ENCODE measurements at places on chromosomes 6 and 20.

DNA sequence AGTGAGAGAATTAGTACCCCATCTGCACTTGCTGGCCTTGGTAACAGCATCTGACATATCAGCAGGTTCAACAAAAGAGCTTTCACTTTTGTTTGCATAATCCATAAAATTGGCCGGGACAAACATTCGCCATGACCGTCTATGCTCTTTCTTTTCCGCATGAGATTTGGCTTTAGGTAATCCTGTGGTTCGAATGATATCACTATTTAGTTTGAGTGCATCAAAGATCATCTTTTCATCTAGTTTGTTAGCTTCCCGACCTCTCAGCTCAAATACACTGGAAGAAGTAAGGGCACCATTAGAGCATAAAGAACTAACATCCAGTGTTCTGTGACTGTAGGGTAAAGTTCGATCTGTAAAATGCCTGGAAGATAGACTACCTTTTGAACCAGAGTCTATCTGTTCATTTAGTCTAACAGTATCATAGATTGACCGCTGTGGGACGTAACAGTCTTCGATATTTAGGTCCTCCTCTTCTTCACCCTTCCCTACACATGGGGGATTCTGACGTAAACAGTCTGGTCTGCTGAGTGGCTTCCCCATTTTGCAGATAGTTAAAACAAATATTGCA lies 101.6 kb downstream of the DST start:
- no peak for DNase-seq

DNA sequence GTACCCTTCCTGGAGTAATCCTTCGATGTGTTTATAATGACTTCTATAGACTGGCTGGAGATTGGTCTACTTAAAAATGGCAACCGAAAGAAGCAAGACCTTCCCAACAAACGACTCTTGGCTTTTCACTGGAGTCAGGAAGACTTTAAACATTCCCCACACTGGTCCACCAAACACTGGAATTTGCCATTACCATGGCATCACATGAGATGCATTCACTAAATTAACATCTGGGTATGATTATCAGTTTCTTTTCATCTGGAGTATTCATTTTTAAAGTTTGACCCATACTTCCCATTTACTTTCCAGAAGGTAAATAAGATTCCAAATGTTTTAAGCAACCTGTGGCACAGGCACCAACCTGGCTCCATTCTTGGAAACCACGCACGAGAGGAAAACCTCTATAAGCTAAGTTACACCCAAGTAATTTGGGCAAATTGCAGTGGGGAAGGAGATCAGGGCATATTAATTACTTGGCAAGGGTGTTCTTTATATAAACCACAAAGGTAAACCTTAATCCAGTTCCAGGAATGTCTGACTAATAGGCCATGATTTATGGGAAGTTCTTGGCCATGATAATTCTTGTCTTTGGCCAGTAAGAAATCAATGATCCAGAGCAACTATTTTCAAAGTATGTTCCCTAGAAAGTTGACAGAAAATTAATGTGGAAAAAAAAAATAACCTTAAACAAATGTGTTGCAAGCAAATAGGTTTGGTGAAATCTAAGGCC lies 190.0 kb upstream of the COL21A1 start:
- DNase-seq = no peak

DNA sequence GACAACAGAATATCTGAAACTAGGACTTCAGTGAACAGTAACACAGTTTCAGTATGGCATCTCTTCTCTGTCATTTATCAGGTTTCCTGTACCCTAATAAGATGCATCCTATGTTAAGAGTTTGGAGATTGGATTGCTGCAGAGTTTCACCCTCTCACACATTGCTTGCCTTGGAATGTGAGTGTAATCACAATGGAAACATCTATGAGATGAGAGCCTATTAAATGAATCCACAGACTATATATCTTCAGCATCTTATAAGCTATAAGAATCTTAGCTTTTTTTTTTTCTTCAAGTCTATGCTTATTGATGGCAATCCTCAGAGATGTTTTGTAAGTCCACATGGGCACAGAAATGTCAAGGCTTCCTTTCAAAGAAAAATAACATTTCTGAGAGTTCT lies 292.5 kb downstream of the PRKN start:
- no peak for DNase-seq

GRCh38 chr6:162184465-162184864 lies 543.1 kb downstream of the PRKN start:
- DNase-seq = no peak

DNA sequence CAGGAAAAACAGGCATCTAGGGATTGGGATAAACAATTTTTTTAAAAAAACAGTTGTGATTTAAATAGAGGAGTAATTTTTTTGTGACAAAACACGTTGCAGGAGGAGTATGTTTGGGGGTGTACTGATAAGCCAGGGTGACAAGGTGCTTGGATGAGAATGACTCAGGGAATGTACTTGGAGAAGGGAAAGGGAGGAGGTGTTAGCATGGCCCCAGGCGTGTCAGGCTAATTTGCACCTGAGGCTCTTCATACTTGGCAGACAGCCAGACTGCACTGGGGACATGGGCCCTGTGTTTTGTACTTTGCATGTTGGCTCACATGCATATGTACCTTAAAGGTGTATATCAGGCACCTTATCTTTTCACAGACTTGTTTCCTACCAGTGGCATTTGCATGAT lies 22.8 kb downstream of the PANK2 start:
- no peak for DNase-seq

DNA sequence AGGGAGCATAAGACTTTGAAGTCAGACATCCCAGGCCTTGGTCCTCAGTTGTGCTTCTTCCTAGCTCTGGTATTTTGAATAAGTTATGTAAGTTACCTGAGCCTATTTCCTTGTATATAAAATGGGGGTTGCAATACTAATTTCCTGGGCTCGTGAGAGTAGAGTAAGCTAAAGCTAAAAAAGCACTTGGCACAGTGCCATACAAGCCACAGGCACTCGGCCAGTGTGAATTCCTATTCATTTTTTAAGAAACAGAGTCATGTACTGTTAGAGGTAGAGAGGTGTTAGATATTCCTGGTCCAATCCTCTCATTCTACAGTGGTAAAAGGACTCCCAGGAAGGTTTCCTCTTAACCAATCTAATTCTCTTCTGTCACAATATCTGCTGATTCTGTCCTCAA lies 79.6 kb upstream of the EPB41L1 start:
- no peak for DNase-seq

GRCh38 chr20:57469418-57470211 lies 55.3 kb downstream of the CTCFL start:
- no peak for DNase-seq

DNA sequence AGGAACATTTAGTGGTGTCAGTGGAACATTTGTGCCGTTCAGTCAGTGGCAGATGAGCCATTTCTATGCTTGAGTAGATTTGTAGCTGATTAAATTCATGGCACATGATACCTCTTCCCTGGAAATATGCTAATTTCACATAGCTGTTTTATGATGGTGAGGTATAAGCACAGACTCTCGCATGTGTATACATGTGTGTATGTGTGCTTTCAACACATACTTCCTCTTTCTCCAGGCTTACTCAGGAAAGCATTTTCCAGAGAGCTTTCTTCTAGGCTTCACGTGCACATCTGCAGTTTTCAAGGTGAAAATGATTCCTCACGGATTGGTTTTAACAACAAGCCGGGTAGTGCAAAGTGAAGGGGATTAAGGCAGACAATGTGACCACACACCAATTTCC lies 396.5 kb downstream of the HDGFL1 start:
- no peak for DNase-seq

DNA sequence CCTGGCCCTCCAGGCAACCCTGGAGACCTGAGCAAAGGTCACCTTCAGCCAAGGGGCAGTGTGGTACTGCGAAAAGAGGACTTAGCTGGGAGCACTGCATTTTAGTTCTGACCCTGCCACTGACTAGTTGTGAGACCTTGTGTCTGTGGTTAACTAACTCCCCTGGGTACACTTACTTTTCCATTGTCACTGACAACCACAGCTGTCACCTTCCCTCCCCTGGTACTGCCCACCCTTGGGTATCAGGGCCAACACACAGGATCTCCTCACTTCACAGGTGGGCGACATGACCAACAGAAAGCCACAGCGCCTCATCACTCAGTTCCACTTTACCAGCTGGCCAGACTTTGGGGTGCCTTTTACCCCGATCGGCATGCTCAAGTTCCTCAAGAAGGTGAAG lies 21.6 kb upstream of the GNRH2 start:
- DNase-seq = no peak

DNA sequence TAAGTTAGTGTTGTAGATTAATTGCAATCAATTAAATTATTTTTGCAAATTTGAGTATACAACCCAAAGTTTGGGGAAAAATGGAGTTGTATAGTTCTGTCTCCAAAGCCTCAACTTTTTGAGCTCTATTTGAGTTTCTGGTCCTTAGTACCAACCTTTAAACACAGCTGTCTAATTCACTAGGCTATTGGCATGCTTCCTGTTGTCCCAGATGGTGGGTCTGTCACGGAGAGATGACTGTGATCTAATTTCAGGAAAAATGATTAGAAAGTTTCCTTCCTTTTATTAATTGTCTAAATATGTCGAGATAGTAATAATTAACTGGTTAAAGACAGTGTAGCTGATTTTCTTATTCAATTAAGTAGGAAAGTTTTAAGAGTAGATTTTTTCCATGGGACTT lies 109.6 kb downstream of the SCAF8 start:
- no peak for DNase-seq

DNA sequence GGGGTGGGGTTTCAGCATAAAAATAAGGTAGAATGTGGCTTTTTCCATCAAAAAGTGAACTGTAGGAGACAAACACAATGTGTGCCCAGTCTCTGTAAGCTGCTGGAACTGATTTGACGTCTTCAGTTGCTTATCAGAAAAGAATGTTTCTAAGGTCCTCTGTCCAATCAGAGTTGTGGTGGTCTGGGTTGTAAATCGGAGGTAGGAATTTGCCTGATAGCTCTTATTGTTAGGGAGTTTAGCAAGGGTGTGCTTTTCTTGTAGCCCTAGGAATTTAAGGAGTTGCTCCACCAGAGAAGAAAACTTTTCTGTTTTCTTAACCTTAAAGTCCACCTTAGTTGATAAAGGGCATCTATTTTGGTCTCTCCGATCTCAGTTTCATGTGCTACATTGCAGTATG lies 10.4 kb upstream of the SSTR4 start:
- DNase-seq = no peak

- DNase-seq = no peak
Observed at GRCh38 chr20:61939691-61940360, 125.9 kb downstream of the TAF4 start.

DNA sequence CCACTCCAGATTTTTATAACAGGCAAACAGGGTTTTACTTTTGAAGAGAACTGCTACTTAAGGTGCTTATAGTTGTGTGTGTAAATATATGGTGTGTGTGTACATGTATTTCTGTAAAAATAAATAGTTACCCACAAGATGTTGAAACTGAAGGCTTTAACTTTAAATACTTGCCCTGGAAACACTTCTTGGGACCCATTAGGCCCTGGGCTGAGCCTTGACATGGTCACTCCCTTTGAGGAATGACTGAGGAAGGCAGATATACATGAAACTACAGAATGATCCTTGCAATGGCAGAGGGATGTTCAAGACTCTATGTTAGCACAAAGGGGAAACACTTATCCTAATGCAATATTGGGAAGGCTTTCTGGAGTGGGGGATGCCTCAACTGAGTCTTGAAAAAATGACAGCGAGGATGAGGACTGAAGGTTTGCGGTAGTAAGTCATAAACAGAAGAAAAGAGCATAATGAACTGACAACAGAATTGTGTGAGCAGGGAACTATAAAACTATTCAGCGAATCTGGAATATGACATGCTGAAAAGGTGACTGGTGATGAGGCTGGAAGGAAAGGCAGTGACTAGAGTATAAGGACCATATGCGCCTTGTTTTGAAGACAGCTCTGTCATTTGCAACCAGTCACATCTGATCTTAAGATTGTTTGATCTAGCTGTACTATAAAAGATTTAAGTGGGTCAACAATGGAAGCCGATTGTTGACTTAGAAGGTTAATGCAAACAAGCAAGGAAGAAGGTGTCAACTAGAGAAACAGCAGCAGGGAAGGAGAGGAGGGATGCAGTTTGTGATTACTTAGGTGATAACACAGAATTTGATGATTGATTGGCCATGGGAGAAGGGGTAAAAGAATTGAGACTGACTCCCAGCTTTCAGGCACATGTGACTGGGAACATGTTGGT lies 64.4 kb upstream of the COL21A1 start:
- no peak for DNase-seq

- DNase-seq = no peak
Observed at GRCh38 chr6:62891065-62891647, 320.1 kb upstream of the FKBP1C start.

- no peak for DNase-seq
Observed at GRCh38 chr6:157143171-157143889, 180.0 kb downstream of the TMEM242 start.

GRCh38 chr20:17966432-17967310 lies 1.9 kb downstream of the SNX5 start:
- no peak for DNase-seq

- DNase-seq = no peak
Observed at GRCh38 chr6:139473231-139473701, 98.8 kb upstream of the CITED2 start.

GRCh38 chr20:33701629-33702450 lies 15.7 kb upstream of the E2F1 start:
- DNase-seq = no peak

DNA sequence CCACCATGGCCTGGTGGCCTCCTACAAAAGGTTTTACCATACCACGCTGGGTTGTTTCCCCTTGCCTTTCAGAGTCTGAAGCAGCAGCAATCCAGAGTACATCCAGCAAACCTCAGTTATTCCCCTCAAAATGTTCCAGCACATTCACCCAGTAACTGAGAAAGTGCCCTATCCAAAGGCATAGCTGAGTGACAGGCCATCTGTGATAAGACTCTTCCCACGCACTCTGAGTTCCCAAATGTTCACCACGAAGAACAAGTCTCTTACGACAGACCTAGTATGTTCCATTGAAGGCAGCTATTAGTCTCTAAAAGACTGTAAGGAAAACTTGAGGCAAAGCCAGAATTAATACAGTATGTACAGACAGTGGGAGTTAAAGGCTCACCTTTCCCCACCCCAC lies 31.6 kb upstream of the C20orf144 start:
- DNase-seq = no peak

DNA sequence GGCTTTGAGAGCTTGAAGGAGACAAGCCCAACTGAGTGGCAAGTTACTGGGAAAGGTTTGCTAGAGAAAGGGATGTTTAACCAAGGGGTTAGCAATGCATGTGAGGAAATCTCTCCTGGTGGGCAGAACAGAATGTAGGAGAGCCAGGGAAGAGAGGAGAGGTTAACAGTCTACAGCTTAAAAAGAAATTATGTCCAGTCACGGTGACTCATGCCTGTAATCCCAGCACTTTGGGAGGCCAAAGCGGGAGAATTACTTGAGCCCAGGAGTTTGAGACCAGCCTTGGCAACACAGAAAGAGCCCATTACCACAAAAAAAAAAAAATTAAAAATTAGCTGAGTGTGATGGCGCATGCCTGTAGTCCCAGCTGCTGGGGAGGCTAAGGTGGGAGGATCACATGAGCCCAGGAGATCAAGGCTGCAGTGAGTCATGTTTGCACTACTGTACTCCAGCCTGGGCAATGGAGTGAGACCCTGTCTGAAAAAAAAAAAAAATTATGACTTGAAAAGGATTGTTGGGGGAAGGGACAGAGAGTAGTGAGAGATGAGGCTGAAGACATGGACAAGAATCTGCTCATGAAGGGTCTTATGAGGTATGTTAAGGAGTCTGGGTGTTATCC lies 264.9 kb downstream of the TBC1D7 start:
- DNase-seq = no peak

GRCh38 chr6:157227202-157228166 lies 95.8 kb downstream of the TMEM242 start:
- no peak for DNase-seq

- no peak for DNase-seq
Observed at GRCh38 chr6:138037009-138037504, 70.2 kb downstream of the PERP start.

GRCh38 chr6:143074670-143075318 lies 14.1 kb downstream of the AIG1 start:
- DNase-seq = no peak
